ENCODE measurements at places on chromosomes 5 and 9. TPM values are rescaled to one million over a fixed set of nuclear protein-coding genes. Genes with fewer than 3 reads are reported as not detected.

DNA sequence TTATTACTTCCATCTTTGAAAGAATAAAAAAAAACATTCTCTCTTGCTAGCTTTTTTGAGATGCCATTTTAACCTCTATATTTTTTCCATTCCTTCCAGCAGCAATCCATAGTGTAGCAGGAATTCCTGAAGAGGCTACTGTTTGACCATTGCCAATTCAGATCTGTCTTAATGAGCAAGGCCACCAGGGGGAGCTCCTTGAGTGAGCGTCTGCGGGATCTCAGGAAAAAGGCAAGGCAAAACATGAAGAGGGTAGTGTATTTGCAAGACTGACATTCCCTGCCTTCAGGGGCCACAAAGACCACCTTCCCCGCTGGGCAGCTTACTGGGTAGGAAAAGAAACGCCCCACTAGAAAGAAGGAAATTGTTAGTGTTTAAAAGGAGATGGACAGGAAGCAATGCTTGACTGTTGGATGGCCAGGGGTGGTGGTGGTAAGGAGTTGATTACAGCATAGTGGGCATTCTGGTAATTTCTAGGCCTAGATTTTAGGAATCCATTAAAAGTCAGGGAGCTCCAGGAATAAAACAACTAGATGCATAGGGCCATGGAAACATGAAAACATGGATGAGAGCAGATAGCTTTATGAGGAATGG, 206.6 kb upstream of the HAPLN1 start:
- H3K27ac ChIP-seq: no peak overlapping the region
- H3K27me3 ChIP-seq: no peaks in the 10 kb centered on the region

GRCh38 chr5:111749303-111750026, 7.5 kb downstream of the NREP start:
- no peak for DNase-seq
- H3K27me3 ChIP-seq: no peaks in the 10 kb centered on the region
- no peak overlapping the region for H3K27ac ChIP-seq
- H3K36me3 ChIP-seq: no peaks in the 10 kb centered on the region

MCTP1 gene
- 38.7 TPM for total RNA-seq

DNA sequence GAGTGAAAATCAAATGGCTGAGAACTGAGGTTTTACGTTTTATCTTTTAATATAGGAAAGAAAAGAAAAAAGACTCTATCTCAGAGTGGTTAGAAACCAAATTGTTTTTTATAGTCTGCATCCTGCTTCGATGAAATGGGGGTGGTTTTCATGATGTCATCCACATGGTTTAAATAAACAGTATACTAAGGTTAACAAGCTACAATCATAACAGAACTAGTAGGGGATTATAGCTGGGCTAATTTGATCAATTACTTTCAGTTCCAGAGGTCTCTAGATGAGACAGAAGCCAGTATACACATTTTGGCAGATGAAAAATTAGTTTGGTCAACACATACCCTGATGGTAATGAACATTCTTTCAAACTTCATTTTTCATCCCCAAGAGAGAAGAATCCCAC, 106.3 kb upstream of the SNX2 start:
- H3K4me3 ChIP-seq: no peak overlapping the region
- no peaks in the 10 kb centered on the region for H3K4me1 ChIP-seq
- no peak overlapping the region for H3K27ac ChIP-seq
- DNase-seq: no peak

DNA sequence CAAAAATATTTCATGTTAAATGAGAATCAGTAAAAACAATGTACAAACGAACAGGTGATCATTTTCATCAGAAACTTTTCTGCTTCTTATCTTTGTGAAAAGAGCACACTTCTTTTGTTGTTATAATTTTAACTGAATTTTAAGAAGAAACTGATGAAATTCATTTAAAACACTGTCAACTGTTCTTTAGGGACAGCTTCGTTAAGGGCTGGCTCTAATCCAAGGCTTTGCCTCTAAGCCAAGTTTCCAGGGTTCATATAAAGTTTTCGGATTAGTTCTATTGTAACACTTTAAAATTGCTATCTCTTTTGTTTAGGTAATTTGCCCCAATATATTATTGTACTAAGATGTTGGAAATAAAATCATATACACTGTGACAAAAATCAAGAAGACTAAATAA, 559.2 kb downstream of the TUSC1 start:
- H3K4me3 ChIP-seq: no peak overlapping the region
- H3K27ac ChIP-seq: no peak overlapping the region
- no peaks in the 10 kb centered on the region for H3K36me3 ChIP-seq

DNA sequence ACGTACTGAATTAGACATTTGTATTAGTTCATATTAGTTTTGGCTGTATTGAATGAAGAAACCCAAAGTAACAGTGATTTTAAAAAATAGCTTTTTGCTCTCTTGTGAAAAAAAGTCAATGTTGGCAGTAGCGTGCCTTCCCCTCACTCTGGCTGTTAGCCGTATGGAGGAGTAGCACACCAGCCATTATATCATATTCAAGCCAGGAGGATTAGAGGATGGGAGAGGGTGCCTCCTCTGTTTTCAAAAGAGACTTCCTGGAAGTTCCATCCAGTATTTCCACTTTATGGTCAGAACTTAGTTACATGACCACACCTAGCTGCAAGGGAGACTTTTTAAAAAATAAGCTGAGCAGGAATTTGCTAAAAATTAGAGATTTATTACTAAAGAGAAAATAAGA, 41.2 kb downstream of the GPR21 start:
- peaks cover 20% of the 10 kb centered on the region for H3K4me1 ChIP-seq
- H3K36me3 ChIP-seq: peaks cover 91% of the 10 kb centered on the region
- no peaks in the 10 kb centered on the region for H3K27me3 ChIP-seq
- peak overlapping the region; percentile 32 for H3K27ac ChIP-seq
- DNase-seq: no peak
- no peak overlapping the region for H3K4me3 ChIP-seq

CORO2A gene
- total RNA-seq: 26.1 TPM

DNA sequence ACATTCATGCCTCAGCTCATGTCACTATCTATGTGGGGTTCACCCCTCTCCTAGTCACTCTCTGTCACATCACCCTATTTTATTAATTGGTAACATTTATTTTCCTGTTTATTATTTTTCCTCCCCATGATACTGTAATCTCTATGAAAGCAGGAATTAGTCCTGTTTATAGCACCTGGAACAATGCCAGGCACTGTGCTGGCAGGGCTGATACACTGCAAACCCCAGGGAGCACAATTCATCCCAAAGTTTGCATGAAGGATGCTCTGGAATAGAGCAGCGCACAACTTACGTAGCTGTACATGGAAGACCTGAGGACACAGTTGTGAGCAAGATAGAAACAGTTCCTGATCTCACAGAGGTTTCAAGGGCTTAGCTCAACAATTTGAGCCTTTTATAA, 103.2 kb downstream of the NSG2 start:
- no peaks in the 10 kb centered on the region for H3K27me3 ChIP-seq
- no peaks in the 10 kb centered on the region for H3K36me3 ChIP-seq
- H3K4me1 ChIP-seq: no peaks in the 10 kb centered on the region

ANKRD31 gene
- total RNA-seq: 0.27 TPM

HTR4 gene
- not detected for total RNA-seq

DNA sequence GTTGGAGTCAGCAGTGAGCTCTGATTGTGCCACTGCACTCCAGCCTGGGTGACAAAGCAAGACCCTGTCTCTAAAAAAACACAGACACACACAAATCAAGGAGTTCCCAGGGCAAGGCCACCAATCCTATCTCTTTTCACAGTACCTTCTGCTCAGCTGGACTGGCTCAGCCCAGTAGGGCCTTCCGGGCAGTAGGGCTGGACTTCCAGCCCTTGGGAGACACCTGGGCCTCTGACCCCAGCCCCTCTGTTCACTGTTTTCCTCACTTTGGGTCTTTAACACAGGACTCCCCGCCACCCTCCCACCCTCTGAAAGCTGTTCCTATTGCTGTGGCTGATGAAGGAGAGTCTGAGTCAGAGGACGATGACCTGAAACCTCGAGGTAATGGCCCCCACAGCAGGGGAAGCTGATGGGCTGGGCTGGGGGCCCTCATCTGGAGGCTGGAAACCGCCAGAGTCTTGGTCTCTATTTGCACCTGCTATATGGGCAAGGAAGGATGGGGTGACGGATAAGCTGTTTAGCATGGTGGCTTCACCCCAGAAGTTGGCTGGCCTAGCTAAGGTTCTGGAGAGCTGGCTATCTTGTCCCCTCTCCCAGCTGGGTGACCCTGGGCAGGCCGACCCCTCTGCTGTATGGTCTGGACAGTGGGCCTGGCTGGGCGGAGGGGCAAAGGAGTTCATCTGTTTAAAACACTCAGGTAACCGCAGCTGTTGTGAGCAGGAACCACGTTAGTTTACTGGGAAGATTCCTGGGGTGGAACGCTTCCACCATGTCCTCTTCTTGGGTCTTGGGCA, 25.6 kb downstream of the USP20 start:
- no peak overlapping the region for H3K27ac ChIP-seq
- no peak overlapping the region for H3K4me3 ChIP-seq
- H3K4me1 ChIP-seq: no peaks in the 10 kb centered on the region
- no peak for DNase-seq

GRM6 gene
- not detected for total RNA-seq

- H3K27ac ChIP-seq: peak overlapping the region; percentile 42
- peaks cover 38% of the 10 kb centered on the region for H3K36me3 ChIP-seq
- H3K4me3 ChIP-seq: no peak overlapping the region
- H3K4me1 ChIP-seq: peaks cover 32% of the 10 kb centered on the region
These were observed 36.4 kb downstream of the MTMR12 start for GRCh38 chr5:32276173-32276853.

GRCh38 chr9:131840220-131840619, 100.3 kb upstream of the RAPGEF1 start:
- no peak overlapping the region for H3K27ac ChIP-seq
- H3K4me1 ChIP-seq: no peaks in the 10 kb centered on the region
- H3K4me3 ChIP-seq: no peak overlapping the region
- no peak for DNase-seq

Data from lower lobe of right lung (tissue), 2 donors.